ENCODE measurements at places on chromosomes 13 and 19.

DNA sequence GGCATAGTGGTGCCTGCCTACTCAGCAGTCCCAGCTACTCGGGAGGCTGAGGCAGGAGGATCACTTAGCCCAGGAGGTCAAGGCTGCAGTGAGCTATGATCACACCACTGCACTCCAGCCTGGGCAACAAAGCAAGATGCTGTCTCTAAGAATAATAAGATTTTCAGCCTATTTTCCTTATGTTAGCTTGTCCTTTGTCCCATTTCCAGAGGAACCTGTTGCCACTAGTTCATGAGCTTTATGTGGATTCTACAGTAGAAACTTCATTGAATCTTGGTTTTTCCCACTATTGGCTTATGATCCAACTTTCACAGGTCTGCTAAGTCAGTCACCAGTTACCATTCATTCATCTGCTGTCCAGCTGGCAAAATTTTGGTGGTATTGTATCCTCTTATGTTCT lies 18.2 kb downstream of the FFAR2 start:
- no peak for DNase-seq

DNA sequence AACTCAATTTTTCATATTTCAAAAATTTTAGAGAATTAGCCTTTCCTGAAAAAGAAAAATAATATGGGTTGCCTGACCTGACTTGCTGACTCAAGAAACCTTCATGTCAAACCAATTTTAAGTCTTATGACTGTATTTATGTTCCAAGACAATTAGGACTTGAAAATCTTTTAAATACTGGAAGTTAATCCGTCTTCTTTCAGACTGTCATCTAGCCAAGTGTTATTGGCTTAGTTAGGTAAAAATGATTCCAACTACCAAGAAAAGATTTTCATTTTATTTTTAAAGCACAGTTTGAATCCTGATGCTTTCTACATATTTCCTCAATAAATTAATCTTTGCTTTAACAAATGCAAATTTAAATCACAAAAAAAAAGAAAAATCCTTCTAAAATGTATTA lies 337.6 kb downstream of the SLITRK6 start:
- DNase-seq: no peak

DNA sequence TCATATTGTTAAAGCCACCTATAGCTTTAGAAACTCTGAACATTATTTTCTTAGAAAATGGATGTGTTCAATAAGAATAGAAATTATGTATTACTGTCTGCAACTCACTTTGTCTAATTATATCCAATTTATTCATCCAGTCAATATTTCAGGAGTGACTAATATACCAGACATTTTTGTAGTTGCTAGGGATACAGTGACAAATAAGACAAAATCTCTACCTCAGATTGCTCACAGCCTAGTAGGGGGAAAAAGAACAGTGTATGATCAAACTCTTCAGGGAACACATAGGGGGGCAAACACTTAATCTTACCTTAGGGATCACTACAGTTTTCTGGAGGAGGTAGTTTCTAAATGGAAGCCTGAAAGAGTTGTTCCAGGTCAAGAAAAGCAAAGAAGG lies 8.6 kb downstream of the BRCA2 start:
- DNase-seq: no peak

- DNase-seq: no peak
These were observed 15.6 kb downstream of the KDM4B start for GRCh38 chr19:4984438-4984990.

- no peak for DNase-seq
These were observed 20.2 kb upstream of the CHST8 start for GRCh38 chr19:33601583-33601982.

- no peak for DNase-seq
These were observed 5.5 kb upstream of the FSTL3 start for GRCh38 chr19:670609-671075.

GRCh38 chr13:113049981-113050380 lies 55.6 kb upstream of the F7 start:
- DNase-seq: no peak

DNA sequence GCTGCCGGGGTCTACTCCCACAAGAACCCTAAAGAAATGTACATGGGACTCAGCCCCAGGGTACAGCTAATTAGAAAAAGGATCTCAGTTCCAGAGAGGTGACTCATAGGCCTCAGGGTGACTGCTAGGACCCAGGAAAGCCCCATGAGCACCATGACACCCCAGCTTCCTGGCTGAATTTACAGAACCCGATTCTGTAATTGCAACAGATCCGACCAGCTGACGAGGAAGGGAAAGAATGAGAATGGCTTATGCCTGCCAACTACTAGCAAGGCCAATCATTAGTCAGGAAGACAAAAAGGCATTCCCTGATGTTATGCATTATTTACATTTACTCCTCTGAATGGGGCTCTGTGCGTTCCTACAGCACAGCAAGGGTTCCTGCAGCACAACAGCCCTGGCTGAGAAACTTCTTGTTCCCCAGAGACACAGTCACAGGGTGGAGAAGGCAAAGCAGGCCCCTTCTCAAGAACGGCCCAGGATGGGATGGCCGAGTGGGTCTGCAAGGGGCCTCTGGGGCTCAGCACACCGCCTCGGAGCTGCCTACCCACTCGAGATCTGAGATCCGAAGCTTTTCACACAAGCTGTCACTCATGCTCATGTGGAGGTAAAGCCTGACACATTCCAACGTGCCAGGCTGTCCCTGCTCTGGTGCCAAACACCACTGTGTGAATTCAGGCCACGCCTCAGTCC lies 27.2 kb downstream of the PBX4 start:
- DNase-seq: peak; percentile 65

- DNase-seq: peak; percentile 33
These were observed 15.4 kb downstream of the FCHO1 start for GRCh38 chr19:17766543-17767131.

- DNase-seq: peak; percentile 22
These were observed at the start of gene MATK for GRCh38 chr19:3785938-3786824. Gene MATK (minus strand): TSS chr19:3786381. CDS start chr19:3785135, 1,246 bp downstream.

DNA sequence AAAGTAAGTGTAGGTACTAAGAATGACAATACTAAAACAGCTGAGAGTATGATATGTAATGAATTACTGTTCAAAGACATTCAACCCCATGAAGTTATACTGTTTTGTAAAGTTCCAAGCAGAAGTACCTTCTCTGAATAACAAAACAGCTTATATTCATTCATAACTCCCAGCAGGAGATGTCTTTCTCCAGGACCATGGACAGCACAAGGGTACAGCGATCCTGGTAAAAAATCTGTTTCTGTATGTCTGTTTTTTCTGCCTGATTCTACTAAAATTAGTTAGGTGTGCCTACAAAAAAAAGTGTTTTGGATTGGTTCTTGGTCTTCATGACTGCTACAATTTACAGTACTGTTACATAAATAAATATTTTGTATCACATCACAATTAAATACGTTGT lies 172.5 kb upstream of the SLITRK5 start:
- no peak for DNase-seq

DNA sequence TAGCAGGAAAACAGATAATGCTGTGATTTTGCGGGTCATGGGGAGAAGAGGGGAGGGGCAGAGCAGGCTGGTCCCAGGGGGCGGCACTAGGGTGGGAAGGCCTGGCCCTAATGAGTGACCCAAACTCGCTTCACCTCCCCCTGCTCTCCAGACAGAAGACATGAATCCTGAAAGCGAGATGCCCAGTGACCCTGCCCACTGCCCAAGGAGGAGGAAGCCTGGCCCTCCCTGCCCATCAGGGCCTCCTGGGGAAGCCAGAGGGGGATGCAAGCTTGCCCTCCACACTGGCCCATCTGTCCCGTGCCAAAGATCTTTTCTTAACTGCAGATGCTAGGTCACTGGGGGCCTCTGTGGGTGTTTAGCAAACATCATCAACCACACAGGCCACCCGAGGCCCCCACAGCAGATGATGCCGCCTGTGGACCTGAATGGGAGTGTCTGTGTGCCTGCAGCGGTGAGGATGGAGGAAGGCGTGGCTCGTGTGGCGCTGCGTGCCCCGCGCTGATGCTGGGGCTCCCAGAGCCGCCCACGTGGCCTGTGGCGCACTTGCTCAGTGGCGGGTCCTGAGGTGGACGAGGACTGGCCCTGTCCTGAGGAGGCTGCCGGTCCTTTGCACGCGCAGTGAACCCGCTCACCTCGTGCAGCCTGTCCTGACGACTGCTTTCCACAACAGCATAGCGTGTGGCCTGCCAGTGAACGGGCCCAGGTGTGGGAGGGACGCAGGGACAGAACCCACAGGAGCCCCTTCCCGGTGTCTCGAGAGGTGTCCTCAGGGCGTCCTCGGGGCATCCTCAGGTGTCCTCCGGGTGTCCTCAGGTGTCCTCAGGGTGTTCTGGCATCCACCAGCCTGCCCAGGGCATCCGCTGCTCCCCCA lies 80.5 kb upstream of the MCF2L start:
- DNase-seq: peak; percentile 19

DNA sequence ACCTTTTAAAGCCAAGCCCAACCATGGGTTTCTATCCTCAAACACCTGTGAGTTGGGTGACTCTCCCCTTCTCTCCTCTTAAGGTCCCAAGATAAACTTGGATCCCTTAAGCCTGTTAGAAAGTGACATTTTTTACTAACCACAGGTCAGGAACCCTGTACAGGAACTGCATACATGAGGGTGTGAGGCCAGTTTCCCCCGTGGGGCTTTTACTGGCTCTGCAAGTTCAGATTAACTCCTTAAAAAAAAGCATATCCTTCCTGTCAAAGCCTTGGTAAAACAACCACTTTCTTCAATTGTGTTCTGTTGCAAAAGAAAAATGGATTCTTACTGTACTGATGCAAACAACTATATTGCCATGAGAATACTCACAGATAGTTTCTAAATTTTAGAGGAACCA lies 2638.7 kb upstream of the PCDH20 start:
- DNase-seq: no peak

DNA sequence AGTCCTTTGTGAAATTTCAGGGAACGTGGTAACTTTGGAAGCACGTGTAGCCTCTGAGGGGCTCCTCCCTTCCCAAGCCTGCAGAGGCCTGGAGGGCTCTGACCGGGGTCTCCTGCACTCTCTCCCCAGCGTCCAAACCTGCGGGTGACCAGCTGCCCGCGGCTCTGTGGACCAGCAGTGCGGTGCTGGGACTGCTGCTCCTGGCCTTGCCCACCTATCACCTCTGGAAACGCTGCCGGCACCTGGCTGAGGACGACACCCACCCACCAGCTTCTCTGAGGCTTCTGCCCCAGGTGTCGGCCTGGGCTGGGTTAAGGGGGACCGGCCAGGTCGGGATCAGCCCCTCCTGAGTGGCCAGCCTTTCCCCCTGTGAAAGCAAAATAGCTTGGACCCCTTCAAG lies 2.7 kb upstream of the TPGS1 start:
- no peak for DNase-seq

DNA sequence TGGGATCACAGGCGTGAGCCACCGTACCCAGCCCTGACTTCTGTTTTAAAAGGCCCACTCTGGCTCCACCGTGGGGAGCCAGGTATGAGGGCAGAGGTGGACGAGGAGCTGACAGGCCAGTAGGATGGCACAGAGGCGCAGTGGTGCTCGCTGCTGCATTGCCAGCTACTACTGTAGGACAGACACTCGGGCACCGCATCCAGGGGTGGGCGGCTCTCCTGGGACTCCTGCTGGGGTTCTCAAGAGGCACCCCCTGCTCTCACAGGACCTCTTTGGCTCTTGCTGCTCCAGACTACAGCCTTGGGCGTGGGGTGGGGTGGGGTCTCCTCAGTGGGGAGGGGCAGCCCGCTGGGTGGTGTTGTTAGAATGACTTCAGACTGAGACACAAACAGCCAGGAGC lies 53.4 kb downstream of the LATS2 start:
- no peak for DNase-seq

DNA sequence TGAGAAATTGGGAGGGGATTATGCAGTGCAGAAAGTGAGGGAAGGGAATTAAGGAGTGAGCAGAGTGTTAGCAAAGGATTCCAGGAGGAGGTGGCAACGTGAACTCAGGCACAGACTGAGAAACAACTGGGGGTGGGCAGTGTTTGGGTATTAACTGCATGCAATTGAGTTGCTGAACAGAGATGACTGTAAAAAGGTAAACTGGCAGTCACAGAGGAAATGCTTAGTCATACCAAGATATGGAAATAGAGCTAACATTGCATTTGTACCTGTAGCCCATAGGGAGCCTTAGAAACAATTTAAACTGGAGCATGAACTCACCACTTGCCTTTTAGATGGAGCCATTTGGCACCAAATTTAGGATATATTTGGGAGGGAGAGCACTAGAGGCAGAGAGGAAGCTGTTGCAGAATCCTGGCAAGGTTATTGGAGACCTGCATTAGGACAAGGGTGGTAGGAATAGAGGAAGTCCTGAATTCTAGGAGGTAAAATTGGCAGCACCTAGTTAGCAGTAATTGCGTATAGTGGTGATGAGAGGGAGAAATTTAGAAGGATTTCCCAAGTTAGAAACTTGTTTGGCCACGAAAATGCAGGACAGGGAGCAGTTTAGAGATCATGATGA lies 100.6 kb upstream of the FRY start:
- DNase-seq: no peak

DNA sequence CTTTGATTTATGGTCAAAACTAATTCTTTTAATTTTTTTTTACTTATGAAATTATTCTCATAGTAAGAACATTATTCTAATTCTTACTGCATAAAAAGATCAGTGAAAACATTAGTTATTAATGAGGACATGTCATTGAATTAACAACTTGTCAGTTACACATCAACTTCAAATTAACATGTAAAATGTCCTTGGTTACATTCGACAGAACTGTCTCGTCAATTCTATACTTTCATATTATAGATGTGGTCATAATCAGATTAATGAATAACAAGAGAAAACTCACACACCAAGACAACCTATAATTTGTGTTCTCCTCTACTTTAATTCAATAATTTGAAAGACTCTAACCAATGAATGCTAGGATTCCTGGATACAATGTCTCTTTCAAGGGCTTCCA lies 66.7 kb downstream of the KATNAL1 start:
- no peak for DNase-seq

- peak; percentile 94 for DNase-seq
These were observed at the start of the genes ZNF490 and ZNF791 for GRCh38 chr19:12610540-12611360. Gene ZNF490 (minus strand): TSS chr19:12610813. CDS start chr19:12610680, 133 bp downstream. Gene ZNF791 (plus strand): TSS chr19:12610920. CDS start chr19:12611080, 160 bp downstream.

DNA sequence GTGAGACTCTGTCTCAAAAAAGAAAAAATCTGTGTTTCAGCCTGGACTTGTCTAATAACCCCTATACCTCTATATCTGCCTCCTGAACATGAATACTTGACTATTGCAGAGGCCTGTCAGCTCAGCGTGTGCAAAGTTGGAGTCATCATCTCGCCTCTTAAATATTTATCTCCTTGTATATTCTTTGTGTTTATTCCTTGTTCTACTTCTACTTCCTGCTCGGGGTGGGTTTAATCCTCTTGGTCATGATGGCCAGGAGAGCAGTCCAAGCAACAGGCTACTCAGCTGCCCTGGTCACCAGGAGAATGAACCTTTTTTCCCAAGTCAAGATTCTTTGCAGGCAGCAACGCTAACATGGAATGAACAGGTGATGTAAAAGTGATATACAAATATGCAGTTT lies 119.1 kb downstream of the PCCA start:
- DNase-seq: no peak

- no peak for DNase-seq
These were observed 1851.1 kb downstream of the PCDH9 start for GRCh38 chr13:65378943-65379519.
